Stimulated activated CD8-positive, alpha-beta memory T cell treated with anti-CD3 and anti-CD28 coated beads, Interleukin-2, amount 100 ng/mL, for 1 hour (primary cell): ENCODE measurements at places on chromosomes 4 and X.

GRCh38 chr4:39900966-39901365 is 76.7 kb downstream of the PDS5A start:
- DNase-seq = no peak

- DNase-seq = no peak
Measured at GRCh38 chr4:25513814-25514213, 136.8 kb downstream of the ANAPC4 start.

DNA sequence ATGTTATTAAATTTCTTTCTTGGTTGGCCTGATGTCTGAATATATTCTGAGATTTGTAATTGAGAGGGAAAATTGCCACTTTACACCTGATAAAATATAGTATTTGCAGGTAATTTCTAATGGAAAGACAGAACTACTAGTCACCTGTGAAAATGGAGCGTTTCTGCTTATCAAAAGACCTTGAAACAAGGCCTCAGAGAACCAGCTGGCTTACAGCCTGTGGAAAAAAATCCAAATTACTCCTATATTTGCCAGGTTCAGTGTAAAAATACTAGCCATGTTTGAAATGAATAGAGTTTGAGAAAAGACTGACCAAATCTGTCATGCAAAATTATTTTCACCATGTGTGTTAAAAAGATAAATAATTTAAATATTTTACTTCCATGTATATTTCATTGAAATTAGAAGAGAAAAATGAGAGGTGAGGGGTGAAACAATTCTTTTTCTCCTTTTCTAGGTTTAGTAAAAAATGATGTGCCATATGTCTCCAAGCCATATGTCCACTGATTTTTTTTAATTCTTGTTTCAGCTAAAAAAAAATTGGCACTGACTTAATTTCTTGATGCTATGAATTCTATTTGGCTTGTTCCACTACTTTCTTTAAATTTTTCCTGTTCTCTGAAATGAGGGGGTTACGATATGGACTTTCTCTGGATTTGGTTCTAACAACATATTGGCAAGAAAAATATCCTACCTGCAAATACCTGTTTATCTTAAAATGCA is 464.9 kb downstream of the GRXCR1 start:
- no peak for DNase-seq

- no peak for DNase-seq
Measured at GRCh38 chrX:149248073-149248625, 257.0 kb downstream of the IDS start.

DNA sequence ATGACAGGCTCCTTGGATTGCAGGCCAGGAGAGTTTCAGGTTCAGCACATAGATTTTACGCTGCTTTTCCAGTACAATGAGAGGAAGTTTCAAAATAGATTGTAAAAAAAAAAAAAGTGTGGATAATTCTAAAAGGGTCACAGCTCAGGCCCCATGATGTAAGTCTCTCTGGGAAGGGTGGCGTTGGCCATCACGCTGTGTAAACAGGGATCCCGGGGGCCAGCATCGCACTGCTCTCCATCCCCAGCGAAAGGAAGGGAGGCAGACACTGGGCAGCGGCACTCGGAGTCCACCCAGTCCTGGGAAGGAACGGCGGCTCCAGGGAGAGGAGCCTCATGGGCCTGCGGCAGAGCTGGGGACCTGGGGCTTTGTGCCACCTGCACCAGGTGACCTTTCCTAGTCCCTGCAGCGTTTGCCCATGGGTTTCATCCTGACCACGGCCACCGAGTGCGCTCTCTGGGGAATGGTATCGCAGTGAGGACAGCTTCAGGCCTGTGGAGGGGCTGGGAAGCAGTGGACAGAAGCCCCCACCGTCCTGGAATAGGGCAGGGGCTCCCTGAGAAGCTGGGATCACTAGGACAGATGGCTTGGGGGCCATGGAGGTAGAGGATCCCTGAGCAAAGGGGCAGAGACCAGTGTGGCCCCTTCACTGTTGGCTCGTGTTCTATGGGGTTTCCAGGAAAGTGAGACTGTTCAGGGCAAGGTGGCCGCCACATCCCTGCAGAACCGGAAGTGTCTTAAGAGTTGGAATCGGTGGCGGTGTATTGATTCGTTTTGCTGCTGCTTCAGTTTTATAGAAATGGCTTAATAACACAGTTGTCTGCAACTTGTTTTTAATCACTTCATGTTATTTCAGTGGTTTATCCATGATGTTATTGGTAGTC is 38.9 kb downstream of the RGS12 start:
- no peak for DNase-seq

- DNase-seq = no peak
Measured at GRCh38 chr4:41822325-41822724, 73.8 kb upstream of the PHOX2B start.

GRCh38 chr4:32485956-32486355 is 1765.8 kb downstream of the PCDH7 start:
- DNase-seq = no peak

- no peak for DNase-seq
Measured at GRCh38 chr4:10008609-10009005, 12.7 kb downstream of the SLC2A9 start.

- no peak for DNase-seq
Measured at GRCh38 chr4:78638337-78639172, 87.0 kb downstream of the ANXA3 start.

DNA sequence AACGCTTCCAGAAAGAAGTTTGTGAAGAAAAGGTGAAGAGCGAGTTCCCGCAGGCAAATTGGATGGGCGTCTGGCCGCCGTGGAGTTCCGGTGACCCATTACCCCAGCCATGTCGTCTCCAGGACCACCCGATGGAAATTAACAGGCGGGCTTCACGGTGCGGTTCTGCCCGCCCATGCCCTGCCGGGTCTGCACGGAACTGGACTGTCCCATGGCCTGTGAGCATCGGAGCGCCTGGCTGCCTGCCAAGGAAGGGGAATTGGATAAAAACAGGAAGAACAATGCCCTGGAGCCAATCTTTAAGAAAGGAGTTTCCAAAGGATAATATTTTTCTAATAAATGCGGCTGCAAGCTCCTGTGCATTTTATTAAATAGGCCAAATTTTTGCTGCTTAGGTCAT is 319.8 kb upstream of the SLC7A11 start:
- DNase-seq = no peak

DNA sequence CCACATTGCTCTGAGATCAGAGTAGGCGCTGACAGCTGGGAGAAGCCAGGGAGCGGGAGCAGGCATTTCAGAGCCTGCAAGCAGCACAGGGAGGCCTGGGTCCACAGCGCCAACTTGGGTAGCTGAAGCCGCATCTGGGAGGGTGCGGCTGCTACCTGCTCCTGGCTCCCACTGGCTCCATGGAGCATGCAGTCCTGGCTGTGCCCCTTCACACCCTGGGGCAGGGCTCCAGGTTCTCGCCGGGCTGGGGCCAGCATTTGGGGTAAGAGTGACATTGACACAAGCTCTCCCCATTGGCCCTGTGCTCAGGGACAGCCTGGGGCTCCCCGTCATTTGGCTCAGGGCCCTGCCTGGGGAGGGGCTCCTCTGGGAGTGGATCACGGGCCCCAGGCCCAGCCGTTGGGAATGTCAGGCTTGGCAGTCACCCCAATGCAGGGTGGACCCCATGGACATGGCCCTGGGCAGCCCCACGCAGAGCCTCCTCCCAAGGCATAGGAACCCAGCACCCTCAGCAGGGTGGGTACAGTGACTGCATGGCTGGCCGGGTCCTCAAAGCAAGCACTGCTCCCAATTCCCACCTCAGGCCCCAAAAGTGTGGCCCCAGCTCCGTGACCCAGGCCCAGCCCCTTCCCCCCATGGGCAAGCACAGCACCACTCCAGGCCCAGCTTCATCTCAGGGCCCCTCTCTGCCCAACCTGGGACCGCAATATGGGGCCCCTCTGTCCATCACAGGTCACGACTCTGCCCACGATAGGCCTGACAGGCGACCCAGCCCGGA is 82.4 kb downstream of the PRDM5 start:
- no peak for DNase-seq

DNA sequence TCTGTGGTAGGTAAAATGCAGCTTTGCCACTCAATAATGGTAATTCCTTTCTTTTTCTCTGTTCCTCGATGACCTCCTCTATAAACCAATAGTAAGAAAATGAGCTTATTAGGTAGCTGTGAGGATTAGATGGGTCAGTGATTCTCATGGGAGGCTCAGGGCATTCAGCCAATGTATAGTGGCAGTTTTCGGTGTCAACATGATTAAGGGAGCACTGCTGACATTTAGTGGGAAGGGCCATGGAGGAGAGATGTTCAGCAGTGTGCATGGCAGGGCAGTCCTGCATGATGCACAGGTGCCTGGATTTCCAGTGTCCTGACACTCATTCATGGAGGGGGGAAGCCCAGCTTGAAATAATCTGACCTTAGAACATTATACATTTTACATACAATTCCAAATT is 232.8 kb downstream of the PDGFC start:
- no peak for DNase-seq

GRCh38 chr4:128536746-128537145 is 249.1 kb upstream of the PGRMC2 start:
- no peak for DNase-seq

DNA sequence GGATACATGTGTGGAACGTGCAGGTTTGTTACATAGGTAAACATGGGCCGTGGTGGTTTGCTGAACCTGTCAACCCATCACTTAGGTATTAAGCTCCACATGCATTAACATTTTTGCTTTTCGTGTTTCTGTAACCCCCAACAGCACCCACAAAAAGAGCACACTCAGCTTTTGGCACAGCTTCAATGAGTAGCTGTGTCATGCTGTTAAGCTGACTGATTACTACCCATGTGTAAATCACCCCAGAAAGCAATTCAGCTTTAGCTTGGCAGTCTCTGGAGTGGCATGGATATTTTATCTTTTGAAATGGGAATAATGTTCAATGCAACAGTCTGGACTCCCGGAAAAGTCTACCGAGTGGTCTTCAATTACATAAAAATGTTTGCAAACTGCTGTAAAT is 734.3 kb downstream of the STIM2 start:
- no peak for DNase-seq

DNA sequence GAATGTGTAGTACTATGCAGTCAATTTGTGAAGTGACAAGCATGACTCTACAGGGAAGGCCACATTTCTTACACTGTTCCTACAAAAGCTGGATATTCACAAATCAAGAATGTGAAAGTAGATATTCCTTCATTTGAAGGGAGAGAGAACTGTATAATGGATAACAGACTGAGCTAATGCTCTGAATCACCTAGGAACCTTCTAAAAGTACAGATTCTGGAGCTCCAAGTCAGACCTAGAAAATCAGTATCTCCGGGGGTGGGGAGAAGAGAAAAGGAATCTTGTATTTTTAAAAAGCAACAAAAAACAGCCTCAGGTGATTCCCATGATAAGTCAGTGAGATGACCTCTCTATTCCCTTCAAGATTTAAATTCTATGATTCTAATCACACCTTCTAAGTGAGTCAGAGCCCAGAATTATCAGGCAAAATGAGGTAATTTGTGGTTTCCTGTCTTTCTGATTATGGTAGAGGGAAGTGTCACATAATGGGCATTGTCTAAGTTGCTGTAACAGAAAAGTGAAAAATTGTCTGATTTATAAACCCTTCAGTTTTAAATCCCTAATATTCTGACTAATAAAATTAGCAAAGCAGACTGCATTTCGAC is 80.9 kb downstream of the IL21 start:
- no peak for DNase-seq

DNA sequence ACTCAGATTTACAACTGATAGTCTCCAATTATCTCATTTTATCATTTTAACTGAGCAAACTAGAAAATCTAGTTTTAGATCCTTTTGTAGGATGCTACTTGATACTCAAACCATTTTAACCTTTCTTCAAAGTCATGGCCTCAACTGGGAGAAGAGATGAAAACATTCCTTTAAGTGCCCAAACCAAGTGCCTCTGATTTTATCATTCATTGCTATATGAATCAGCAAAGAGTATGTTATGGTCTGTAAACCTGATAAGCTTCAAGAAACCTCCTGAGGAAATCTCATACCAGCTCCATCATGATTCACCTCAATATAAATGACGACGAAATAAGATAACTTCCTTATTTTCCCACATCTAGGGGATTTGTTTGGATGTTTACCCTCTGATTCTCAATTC is 119.9 kb downstream of the FAM13A start:
- no peak for DNase-seq

DNA sequence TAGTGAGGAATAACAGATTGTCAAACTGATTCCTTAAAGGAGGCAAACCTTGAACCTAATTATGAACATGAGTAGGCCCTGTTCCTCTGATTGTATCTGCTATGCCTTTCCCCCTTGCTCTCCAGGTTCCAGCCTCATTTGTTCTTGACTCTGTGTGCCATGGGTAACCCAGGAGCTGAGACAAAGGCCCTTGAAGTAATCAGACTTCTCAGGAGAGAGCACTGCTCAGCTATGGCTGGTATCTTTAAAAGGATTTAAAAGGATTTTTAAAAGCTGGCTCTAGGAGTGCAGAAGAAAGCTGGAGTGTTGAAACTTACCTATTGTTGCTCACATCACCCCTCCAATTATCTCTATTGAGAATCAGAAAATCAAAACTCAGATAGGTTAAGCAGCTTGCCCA is 1565.5 kb upstream of the AGA start:
- DNase-seq = no peak

DNA sequence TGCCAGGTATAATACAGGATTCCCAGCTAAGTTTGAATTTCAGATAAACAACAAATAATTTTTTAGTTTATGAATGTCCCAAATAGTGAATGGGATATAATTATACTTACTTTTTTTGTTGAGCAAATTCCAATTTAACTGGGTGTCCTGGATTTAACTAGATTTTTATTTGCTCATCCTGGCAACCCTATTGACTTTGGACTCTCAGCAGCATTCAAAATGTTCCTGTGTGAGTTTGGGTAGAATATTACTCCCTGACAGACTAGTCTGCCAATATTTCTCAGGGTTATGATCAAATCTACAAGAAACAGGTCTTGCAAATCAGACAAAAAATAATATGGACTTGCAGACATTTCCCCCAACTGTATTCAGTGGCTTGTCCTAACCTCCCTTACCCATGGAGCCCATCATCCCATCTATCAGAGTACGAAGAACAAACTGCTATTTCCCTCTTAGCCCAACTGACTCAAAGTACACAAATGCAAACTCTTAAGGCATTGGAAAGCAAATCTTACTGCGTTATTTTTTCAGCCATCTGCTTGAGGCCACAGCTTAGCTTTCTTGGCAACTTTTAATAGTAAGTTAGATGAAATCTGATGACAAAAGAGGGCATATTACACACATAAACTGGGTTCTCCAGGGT is 20.7 kb downstream of the SETD7 start:
- no peak for DNase-seq

- DNase-seq = no peak
Measured at GRCh38 chr4:8691151-8691775, 98.7 kb downstream of the CPZ start.

GRCh38 chrX:97159916-97160800 is 276.4 kb downstream of the RPA4 start:
- no peak for DNase-seq

- no peak for DNase-seq
Measured at GRCh38 chr4:79237851-79238250, 88.0 kb downstream of the NAA11 start.

- DNase-seq = no peak
Measured at GRCh38 chrX:68511255-68511654, 12.4 kb downstream of the YIPF6 start.
